ENCODE measurements at places on chromosomes 1 and 21.

DNA sequence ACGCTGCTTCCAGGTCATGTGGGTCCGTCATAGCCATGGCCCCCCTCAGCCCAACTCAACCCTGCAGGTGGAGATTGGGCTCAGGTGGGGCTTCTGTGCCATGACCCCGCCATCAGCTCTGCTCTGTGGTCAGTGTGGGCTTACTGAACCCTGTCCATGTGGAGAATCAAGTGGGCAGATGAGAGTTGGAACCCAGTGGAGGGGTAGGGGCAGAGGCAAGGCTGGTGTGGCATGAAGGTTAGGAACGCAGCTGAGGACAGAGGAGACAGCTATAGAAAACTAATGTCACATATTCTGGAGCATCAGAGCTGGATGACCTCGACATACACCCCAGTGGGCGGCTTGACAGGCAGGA lies 355.9 kb downstream of the PTPRU start:
- no peak for DNase-seq

- DNase-seq = no peak
These were observed 391.5 kb downstream of the NTNG1 start for GRCh38 chr1:107532318-107532717.

- no peak for DNase-seq
These were observed 1177.6 kb downstream of the PLA2G4A start for GRCh38 chr1:188006354-188006753.

DNA sequence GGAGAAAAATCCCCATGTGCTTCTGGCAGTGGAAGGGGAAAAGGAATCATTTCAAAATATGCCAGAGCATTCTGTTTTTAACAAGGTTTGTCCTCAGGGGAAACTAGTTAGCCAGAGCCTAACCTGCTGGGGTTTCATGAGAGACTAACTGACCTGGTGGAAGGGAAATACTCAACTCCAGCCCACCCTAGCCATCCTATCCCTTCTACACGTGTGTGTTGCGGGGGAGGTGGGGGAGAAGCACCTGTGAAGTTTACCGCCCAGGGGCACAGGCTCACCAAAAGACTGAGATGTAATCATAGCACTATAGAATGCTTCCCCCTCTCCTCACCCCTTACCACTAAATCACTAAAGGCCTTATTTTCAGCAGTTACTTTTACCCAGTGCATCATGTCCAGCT lies 139.5 kb downstream of the GRIK3 start:
- no peak for DNase-seq

DNA sequence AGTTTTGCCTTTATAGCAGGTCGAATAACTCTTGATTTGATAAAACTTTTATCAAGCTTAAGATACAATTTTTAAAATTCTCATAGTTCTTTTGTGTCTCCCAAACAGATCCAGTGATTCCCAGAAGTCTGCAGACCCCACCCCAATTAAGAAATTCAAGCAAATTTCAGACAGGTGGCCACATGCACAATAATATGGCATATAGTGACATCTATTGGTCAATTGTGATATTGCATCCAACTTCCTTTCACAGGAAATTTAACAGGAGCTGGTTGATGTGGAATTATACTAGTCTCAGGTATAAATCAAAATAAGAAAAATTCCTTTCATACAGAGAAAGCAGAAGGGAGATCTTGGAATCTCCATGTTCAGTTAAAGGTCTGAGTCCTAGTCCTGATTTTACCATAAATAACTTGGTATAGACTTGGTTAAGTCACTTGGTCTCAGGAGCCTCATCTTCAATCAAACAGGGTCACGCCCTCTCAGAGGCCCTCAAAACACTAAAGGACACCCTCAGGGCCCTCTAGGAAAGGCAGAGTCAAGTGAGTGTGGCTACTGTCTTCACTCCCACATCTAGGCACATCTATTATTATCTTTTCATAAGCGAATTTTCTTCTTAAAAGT lies 24.1 kb downstream of the PIGM start:
- DNase-seq = no peak

Measured in fibroblast of gingiva (primary cell).